ENCODE measurements at places on chromosomes 12 and 14.
A peak's percentile ranks its signal among the peaks of the same experiment; 100 is the strongest.

GRCh38 chr12:1173781-1174617 lies 183.0 kb downstream of the ERC1 start:
- DNase-seq: peak; percentile 56

- DNase-seq: no peak
Observed at GRCh38 chr12:118651487-118651886, 275.1 kb downstream of the SUDS3 start.

DNA sequence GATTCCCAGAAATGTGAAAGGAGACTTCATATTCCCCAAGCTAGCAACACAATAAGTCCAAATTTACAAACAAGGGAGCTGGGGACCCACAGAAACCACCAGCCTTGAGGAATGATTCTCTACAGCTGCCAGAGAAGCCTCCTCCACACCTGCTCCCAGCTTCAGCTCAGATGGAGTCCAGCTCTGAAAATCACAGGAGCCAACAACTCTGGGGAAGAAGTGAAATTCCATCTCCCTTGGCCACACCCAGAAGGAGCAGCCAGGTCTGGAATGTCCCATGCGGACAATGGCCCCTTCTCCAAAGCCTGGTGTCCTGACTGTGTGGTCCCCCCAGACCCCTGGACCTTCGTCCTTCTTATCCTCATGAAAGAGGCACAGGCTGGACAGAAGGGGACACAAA lies 45.4 kb downstream of the SYNE3 start:
- DNase-seq: no peak

DNA sequence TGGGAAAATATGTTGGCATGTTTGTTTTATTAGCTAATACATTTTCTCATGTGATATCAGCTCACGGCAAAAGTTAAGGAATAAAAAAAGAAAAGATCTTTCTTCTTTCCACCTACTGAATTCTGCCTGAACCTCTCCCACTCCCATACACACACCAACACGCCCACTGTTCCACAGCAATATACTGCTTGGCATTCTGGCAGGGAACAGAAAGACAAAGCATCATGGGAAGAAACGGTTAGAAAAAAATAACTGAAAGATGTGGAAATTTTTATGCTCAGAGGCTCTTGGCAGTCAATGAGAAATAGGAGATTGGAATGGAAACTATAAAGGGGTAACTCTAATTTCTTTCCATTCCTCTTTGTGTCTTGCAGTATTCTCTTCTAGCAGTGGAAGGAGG lies 268.5 kb downstream of the FOXG1 start:
- DNase-seq: no peak

DNA sequence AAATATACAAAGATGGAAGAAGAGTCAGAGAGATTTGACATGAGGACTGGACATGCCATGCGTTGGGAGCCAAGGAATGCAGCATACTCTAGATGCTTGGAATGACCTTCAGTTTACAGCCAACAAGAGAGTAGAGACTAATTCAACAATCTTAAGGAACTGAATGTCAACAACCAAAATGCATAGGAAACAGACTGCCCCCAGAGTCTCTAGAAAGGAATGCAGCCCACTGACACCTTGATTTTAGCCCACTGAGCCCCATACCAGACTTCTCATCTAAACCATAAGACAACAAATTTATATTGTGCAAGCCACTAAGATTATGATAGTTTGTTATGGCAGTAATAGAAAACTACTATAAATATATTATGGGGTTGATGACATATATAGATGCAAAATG lies 611.2 kb downstream of the RPS29 start:
- DNase-seq: no peak
